ENCODE measurements at places on chromosomes 11 and 22.
A peak's percentile ranks its signal among the peaks of the same experiment; 100 is the strongest.

- no peak for DNase-seq
Measured at GRCh38 chr11:17588166-17588565, 41.1 kb downstream of the OTOG start.

- DNase-seq: no peak
Measured at GRCh38 chr11:120751550-120751949, 240.0 kb downstream of the GRIK4 start.

DNA sequence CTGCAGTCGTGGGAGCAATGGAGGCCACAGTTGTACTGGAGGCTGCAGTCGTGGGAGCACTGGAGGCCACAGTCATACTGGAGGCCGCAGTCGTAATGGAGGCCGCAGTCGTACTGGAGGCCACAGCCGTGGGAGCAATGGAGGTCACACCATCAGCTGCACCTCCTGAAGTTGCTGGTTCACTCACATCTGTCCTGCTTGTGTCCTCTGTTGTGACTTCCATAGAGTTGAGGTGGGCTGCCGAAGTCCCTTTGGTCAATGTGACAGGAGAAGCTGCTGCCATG lies 9.3 kb downstream of the C11orf24 start:
- DNase-seq: no peak

DNA sequence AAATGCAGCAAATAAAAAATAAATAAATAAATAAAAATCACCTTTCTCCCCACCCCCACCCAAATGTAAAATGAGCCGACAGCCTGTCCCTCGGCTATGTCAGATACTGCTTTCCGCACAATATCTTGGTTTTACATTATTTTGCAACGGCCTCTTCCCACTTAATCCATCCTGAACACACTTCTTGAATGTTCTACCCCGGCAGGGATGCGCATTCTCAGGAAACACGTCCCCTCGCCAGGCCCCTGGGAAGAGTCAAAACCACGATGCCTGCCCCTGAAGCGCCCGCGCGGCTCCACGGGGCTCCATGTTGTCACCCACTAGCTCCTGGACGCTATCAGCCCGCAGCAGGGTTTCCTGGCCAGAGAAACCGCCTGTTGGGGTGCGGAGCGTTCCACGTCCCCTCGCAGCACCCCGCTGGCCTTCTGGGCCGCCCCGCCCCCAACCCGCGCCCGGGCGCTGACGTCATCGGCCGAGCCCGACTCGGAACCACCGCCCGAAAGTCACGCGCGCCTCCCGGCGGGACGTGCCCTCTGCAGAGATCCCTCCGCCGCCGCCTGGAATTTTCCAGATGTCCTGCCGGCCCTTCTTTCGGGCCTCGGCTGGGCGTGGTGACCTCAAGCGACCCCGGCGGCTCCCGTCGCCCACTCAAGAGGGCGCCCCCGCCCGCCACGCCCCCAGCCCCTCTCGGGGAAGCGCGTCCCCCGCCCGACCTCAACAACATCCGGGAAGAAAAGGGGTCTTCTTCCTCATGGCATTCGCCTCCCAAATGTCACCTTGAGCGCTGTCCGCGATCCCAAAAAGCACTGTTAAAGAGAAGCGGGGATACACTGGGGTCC lies 585 bp upstream of the NEAT1 start:
- DNase-seq: peak; percentile 92

DNA sequence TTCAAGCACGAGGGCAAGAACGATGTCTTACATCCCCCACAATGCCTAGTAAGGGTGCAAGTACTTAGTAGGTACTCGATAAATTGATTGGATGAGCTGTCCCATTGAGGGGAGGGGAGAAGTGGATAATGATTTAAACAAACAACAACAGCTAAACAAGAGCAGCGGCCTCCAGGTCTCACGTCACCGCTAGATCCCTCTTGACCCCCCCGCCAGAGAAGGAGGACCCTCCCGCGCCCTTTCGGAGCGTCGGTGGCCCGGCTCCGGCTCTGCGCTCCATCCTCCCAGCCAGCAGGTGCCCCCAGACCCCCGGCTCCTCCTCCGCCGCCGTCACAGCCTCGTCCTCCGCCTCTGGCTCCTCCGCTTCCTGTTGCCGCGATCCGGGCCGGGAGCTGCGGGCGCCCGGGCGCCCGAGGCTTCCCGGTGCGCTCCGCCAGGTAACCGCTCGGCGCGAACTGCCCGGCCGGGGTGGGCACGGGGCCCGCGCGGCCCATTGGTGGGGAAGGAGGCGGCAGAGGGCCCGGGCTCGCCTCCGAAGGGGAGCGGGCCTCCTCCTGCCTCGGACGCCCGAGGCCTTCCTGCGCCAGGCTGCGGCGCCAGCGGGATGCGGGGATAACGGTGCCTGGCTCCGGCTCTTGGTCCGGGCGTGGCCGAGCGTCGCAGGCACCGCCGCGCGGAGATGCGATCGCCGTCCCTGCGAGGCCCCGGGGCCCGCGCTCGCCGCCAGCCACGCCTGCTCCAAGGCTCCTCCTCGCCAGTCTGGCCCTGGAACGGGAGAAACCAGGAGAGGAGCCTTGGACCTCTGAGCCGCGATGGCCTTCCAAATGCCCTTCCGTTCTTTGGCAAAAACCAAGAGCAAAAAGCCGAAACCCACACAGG lies at the start of gene TLCD5:
Gene TLCD5, plus strand, starts transcription at position 368 of the 879 bp plus-strand sequence. CDS start 2,143 bp downstream, outside the sequence.
- DNase-seq: peak; percentile 22

- DNase-seq: no peak
Measured at GRCh38 chr11:62139526-62140303, 15.9 kb downstream of the INCENP start.

- DNase-seq: no peak
Measured at GRCh38 chr11:22879630-22880029, 19.4 kb upstream of the CCDC179 start.

All from CD4-positive, alpha-beta T cell (primary cell).